Stimulated activated CD8-positive, alpha-beta memory T cell treated with anti-CD3 and anti-CD28 coated beads, Interleukin-7, amount 100 ng/mL, for 1 hour (primary cell): ENCODE measurements at places on chromosomes 12 and 14.

DNA sequence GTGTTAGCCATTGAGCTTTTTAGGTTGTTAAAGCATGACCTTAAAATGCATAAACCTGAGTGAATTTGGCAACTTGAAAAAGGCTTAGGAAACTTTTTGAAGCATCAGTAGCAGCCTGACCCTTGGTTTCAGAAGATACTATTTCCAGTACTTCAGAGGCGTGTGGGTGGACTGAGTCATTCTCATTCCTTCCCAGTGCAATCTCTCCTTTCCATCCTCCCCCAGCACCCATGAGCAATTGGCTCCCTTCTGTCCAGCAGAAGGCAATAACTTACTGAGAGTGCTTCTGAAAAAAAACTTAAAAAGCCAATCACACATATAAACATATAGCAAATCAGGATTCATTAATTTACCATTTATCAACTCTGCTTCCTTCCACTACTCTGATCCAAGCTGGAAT lies 299.3 kb upstream of the STXBP6 start:
- DNase-seq: no peak

DNA sequence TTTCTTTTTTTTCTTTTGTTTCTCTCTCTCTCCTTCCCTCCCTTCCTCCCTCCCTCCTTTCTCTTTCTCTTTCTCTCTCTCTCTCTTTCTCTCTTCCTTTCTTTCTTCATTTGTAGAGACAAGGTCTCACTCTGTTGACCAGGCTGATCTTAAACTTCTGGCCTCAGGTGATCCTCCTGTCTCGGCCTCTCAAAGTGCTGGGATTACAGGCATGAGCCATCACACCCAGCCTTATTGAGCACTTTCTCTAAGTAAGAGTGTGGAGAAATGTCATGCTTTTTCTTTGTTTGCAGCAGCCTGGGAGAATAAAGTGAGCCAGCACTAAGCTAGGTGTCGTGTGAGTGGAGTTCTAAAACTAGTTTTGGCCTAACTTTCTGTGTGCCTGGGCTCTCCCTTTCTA lies 74.0 kb downstream of the TTC7B start:
- DNase-seq: no peak

- DNase-seq: no peak
These were observed 32.0 kb upstream of the SEL1L start for GRCh38 chr14:81565441-81566290.

DNA sequence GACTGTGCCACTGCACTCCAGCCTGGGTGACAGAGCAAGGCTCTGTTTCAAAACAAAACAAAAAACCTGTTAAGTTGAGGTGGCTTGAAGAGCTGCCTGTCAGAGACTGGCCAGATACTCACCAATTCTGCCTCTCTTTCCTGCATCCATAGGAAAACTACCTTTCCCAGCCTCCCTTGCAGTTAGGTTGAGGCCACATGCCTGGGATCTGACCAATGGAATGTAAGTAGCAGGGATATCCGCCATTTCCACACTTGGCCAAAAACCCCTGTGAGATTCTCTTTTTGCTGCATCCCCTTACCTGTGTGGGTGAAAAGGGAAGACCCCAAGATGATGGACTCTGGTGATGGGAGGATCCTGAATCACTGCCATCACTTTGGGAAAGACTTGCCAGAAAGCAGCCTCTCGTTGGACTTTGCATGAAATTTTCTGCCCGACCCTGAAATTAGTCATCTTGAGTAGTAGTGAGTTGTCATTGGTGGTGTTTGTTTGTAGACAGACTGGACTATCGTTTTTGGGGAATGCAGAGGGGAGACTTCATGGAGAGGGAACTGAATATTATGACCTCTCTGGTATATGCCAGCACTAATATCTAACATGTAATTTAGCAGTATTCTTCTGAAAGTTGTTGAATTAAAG lies 14.0 kb downstream of the GPR68 start:
- DNase-seq: no peak

GRCh38 chr12:110105159-110105558 lies 19.0 kb upstream of the IFT81 start:
- no peak for DNase-seq

DNA sequence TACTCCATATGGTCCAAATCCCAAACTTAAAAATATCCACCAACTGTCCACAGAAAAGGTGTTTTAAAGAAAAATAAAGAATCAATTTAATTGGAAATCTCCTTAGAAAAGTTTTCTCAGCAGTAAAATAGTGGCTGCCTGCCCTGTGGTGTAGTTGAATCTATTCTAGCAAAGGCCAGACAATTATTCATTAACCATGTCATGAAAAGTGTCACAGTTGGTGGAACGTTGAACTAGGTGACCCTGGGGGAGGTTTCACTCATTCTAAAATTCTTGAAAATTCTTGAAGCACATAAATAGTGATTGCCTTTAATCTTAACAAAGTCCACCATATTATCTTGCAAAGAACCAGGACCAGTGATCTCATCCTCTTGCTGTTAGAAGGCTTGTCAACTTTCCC lies 78.4 kb upstream of the GZMB start:
- no peak for DNase-seq

DNA sequence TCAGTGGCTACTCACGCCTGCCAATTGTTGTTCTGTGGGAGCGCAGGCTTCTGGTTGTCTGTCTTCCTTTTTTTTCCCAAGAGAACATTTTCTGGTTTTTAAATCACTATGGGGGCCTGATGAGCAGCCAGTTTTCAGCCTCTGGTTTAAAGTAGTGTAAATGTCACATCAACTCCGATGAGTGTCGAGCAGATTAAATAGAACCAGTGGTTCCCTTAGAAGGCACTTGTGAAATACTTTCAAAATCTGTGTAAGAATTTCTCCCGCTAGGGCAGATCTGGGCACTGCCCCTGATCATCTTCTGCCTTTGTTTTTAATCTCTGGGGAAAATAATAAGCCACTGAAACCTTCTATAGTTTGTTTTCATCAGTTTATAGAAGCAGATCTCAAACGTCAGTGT lies 130.4 kb downstream of the PRIMA1 start:
- DNase-seq: no peak

- no peak for DNase-seq
These were observed 295.9 kb upstream of the ATP2B1 start for GRCh38 chr12:90004319-90005074.

DNA sequence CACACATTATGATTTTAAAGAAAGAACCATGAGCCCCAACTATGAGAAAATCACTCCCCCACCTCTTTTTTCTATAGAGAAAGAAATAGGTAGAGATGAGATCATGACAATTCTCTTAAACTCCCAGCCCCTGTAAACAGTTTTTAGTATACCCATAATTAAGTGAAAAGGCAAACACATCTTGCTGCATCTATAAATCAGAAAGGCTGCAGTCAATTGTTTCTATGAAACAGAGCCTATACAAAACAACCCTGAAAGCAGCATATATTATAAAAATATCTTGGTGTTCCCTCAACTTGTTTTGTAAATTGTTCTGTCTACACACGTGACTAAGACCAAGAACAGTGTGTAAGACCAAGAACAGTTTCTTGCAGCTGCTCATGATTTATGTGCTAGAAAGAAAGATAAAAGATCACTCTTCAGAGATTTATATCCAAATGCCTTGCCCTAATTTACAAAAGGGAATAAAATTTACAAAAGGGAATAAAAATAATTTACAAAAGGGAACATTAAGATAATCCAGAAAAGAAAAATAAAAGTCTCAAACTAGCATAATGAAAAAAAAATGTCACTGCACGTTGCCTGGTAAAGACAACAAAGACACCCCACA lies 4.8 kb downstream of the KITLG start:
- DNase-seq: no peak

- no peak for DNase-seq
These were observed 33.2 kb upstream of the IRF2BPL start for GRCh38 chr14:77061630-77062257.

DNA sequence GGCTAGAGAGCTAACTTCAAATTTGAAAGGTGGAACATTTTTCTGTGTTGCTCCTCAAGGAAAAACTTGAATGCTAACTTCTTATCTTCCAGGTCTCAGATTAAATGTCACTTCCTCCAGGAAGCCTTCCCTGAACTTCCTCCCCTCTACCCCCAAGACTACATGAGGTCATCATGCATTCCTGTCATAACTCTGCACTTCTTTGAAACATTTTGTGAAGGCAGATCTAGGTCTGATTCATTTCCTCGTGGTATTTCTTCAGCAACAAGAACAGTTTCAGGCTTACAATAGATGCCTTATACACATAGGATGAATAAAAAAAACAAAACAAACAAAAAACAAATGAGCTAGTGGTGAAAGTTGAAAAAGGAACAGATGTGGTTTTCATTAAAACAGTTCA lies 97.1 kb upstream of the SRRM4 start:
- no peak for DNase-seq

DNA sequence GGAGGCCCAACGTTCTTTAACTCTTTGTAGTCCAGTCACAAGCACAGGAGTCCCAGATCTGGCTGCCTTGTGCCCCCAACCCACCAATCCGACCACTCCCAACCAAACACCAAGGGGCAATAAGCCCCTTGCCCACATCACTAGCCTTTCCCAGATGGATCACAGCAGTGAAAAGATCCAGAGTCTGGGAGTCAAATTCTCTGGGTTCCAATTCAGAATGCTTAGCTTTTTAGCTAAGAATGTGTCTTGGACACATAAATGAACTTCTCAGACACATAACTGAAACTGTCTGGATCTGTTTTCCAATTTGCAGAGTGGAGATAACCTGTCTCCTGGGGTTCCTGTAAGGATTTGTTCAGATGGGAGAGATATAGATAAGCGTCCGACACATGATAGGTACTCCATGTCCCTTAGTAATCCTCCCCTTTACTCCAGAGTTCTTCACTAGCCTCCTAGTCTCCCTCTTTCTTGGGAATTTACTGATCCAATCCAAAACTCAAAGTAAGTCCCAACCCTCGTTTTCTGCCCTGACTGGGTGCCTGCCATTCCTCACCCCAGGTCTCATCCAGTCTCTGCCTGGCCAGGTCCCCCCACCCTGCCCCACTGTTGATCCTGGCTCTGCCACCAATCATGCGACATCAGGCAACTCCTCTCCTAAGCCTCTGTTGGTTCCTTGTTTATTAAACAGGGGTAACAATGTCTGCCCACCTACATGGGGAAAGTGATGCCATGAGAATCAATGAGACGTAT lies 439 bp upstream of the TNFRSF1A start:
- no peak for DNase-seq

- no peak for DNase-seq
These were observed 32.2 kb downstream of the RCOR1 start for GRCh38 chr14:102624666-102625065.

GRCh38 chr14:104697317-104697703 lies 7.9 kb downstream of the INF2 start:
- DNase-seq: no peak

GRCh38 chr12:24730489-24730896 lies 218.4 kb downstream of the BCAT1 start:
- DNase-seq: no peak

- DNase-seq: no peak
These were observed 37.0 kb upstream of the PMCH start for GRCh38 chr12:102234599-102234998.

DNA sequence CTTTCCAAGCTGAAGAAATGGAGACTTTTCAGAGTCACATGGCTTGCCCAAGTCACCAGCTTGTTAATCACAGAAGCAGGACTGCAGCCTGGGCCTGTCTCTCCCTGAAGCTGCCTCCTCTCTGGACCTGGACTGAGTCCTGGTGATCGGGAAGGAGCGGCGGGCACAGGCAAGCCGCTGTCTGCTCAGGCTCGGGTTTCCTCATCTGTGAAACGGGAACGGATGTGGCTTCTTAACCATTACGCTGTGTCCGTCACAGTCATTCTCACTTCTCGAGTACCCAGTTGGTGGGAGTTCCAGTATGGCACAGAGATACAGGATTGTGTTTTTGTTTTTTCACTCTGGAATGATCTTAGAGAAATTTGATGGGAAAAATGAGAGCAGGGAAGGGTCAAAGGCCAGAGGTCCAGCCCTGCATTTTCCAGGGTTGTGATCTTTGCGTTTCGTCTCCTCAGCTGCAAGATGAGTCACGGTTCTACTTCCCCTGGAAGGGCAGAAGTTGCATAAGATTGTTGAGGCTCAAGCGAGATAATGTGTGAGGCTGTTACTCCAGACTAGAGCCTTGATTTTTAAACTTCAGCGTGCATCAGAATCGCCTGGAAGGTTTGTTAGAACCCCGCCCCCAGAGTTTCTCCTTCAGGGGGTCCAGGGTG lies 7.6 kb upstream of the LRTM2 start:
- no peak for DNase-seq

GRCh38 chr12:89311703-89312293 lies 40.5 kb downstream of the DUSP6 start:
- DNase-seq: no peak

- DNase-seq: no peak
These were observed 123.8 kb downstream of the NPAS3 start for GRCh38 chr14:33062476-33062875.

- DNase-seq: no peak
These were observed 552.1 kb upstream of the FBXO33 start for GRCh38 chr14:39984323-39984722.

- no peak for DNase-seq
These were observed 6.0 kb upstream of the SOS2 start for GRCh38 chr14:50237427-50237826.

- DNase-seq: no peak
These were observed 219.2 kb upstream of the RGS6 start for GRCh38 chr14:71713016-71713415.

DNA sequence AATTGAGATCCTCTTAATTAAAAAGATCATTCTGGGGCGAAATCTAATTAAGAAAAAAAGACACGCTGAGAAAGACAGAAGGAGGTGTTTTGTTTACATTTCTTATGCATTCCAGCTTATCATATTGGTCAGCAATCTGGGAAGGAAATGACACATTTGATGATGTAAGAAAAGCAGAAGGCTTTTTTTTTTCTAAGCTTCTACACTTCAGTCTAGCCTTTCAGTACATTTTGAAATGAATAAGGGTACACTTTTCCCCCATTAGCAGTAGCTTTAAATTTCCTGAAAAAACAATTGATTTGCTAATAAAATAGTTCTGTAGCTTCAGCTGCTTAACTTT lies 5.9 kb upstream of the GSC start:
- DNase-seq: no peak

DNA sequence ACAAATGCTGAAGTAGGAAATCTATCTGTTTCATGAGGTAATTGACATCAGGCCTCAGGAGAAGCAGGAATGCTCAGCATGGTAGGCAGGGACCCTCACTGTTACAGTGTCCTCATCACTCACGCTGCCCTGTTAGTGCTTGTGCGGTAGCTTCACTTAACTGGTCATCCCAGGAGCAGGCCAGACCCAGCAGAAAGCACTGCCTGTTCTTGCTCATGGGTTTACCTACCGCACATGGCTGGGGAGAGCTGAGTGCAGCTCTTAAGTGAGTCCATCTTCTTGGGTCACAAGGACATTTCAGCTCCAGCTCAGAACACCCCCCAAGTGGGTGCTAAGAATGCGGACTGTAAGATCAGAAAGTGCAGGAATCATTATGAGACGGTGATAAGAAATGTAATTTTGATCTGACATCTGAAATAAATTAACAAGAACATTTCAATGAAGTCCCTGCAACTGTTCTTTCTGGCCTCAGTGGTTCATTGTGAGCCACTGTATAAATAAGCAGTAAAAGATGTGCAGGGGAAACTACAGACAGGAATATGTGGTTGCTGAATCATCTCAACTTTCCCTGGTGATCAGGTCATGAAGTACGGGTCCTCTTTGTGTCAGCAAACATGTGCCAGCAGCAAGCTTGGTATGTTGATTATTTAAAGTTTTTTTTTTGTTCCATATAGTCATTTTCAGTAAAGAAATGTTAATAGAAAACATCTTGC lies 757.7 kb upstream of the TMEM132C start:
- DNase-seq: no peak

GRCh38 chr14:95876761-95877538 lies at the start of gene TUNAR:
Gene TUNAR (plus strand): TSS chr14:95876832.
- DNase-seq: no peak
